ENCODE measurements at places on chromosomes 7 and 10. TPM values are rescaled to one million over a fixed set of nuclear protein-coding genes. Genes with fewer than 3 reads are reported as not detected.

DNA sequence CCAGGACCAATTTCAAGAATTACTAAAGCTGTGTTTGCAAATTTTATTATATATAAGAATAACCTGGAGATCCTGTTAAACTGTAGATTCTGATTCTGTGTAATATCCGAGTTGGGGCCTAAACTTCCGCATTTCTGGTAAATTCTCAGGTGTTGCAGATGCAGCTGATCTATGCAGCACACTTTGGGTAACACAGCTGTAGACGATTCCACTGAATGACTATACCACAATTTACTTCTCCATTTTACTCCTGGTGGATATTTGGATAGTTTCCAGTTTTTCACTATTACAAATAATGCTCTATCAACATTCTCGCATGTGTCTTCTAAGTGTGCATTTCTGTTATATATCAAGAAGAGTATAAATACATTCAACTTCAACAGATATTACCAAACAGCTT lies 7.5 kb downstream of the GDI2 start:
- DNase-seq, result no peak

- DNase-seq, result no peak
Measured at GRCh38 chr7:12582362-12582761, 11.8 kb downstream of the SCIN start.

DNA sequence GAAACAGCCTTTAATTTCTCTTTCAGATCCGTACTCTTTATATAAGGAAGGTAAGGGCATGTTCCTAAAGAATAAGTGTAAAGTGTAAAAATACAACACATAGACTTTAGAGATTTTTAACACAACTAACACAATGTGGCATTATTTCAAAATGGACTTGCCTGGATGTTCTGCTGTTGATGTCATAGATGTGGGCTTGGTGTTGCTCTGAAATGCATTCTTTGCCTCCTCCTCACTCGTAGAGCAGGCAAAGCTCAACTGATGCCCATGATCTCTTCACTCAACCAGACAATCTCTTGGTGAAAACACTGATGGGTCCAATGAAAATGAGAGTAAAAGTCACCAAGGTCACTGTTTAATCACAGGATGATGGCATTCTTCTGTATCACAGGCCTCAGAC lies 174.2 kb upstream of the TCERG1L start:
- DNase-seq, result no peak

GRCh38 chr10:78461333-78461732 lies 427.7 kb downstream of the RPS24 start:
- DNase-seq, result no peak

- no peak for DNase-seq
Measured at GRCh38 chr7:69661342-69661741, 63.1 kb downstream of the AUTS2 start.

DNA sequence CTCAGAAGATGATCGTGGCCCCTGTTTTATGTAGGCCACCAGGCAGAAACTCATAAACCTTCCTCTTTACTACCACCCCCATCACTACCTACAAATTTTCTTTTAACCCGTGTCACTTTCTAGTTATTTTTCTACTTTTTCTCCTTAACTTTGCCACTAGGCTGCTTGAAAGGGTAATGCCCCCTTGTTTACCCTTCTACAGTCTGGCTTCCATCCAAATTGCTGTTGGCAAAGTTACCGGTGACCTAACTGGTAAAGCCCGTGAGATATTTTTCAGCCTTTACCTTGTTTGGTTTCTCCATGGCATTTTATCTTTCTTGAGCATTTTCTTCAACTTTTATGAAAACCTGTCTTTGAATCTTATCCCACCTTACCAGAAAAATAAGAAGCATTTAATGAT lies 153.0 kb downstream of the WNT2 start:
- DNase-seq, result no peak

DNA sequence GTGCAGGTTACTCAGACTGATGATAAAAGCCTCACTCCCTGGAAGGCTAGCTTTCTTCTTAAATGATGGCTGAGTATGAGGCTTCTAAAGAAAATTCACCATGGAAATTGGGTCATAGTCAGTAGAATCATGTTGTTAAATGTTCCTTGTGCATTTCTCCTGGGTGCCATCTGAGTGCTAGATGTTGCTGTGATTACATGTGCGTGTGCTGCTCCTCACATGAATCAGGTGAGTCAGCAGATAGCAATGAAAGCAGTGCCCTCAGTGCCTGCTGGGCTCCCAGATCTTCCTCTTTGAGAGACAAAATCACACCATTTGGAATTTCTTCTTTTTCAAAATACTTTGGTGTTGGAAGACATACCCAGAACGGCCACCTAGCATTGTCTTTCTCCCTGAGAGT lies 331.7 kb downstream of the XPNPEP1 start:
- no peak for DNase-seq

DNA sequence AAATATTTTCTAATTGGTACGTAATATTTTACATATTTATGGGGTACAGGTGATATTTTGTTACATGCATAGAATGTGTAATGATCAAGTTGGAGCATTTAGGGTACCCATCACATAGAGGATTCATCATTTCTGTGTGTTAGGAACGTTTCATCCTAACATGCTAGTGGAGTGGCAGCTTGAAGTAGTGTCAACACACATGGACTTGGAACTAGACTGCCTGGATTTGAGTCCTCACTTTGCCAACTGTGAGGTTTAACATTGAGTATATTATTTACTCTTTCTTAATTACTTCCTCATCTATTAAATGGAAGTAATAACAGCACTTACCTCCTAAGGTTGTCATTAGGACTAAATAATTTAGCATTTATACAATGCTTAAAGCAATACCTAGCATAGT lies 241.9 kb downstream of the PLXDC2 start:
- DNase-seq, result no peak

- DNase-seq, result no peak
Measured at GRCh38 chr7:136717910-136718557, 150.4 kb upstream of the CHRM2 start.

- no peak for DNase-seq
Measured at GRCh38 chr7:26011039-26011696, 140.8 kb upstream of the NFE2L3 start.

GRCh38 chr7:156764766-156765165 lies 124.2 kb downstream of the RNF32 start:
- DNase-seq, result no peak

DNA sequence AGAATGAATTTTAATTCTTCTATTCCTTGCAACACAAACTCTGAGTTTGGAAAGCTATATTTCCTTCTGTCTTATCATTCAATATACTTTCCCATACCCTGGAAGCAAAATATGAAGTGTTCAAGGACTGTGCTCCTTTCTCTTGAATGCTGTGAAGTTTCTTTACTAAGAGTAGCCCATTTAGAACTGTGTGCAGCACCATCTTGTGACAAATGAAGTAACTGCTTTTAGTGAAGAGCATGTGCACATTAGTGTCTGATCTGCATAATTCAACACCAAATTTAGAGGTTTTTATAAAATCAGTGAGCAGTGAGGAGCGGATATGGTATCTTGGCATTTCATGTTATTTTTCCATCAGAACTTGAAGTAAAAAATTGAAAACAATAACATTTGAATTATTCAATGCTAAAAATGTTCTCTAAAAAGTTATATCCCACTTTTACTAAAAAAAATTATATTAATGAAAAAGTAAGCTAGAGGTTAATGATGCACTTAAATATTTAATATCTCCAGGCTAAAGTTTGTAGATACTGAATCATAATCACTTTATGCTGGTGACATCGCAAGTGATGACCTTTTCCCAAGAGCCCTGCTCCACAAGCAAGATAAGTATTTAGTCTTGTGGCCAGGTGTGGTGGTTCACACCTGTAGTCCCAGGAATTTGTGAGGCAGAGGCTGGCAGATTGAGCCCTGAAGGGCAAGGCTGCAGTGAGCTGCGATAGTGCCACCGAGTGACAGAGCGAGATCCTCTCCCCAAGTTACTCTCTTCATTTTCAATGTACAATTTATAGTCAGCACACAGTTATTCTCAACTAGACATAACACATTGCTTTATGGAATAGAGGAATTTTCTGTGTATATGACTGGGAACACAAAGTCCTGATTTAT lies 108.8 kb upstream of the PCLO start:
- no peak for DNase-seq

GRCh38 chr10:62917475-62918238 lies 101.5 kb upstream of the EGR2 start:
- no peak for DNase-seq

GRCh38 chr10:119410361-119411116 lies 132.0 kb downstream of the RGS10 start:
- DNase-seq, result peak; percentile 14

GRCh38 chr7:73766556-73767229 lies 3.4 kb downstream of the CLDN3 start:
- DNase-seq, result no peak

DNA sequence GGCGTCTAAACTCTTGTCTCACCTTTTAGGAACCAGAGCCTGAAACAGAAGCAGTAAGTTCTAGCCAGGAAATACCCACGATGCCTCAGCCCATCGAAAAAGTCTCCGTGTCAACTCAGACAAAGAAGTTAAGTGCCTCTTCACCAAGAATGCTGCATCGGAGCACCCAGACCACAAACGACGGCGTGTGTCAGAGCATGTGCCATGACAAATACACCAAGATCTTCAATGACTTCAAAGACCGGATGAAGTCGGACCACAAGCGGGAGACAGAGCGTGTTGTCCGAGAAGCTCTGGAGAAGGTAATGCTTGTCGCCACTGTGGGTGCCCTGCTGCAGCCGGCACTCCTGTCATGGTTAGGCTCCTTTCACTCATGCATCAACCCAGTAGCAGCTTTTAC lies 113.1 kb downstream of the ZMYND11 start:
- DNase-seq, result no peak

DNA sequence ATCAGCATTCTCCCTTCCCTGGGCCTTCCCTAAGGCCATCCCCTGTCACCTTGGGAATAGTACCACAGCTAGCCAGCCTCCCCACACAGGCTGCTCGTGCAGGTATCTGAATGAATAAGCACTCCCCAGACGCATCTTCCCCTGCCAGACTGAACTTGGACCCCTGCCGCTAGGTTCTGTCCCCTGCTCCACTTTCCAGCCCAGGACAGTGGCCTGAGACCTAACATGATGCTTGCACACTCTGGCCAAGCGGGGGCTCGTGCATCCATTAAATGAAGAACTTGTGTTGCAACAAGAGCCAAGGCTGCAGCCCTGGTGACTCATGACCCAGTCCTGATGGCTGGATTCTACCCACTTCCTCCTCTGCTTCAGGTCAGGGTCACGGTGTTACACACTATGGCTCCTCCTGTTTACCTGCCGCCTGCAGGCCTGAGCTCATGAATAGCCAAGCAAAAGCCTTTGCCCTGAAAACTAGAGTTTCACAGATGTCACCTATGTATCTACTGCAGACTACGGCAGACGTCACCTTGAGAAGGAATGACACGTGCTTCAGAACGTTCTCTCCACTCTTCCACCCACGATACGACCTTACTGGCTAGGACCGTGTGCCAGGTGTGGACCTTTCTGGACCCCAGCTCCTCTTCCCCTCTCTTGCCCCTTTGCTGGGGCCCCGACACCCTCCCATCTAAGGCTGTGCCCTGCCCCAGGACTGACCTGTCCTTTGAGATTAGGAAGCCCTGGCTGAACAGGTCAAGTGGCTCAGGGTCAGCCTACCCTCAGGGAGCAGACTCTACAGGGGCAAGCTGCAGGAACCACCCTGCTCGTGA lies 6.5 kb downstream of the ASB13 start:
- DNase-seq, result peak; percentile 70

DNA sequence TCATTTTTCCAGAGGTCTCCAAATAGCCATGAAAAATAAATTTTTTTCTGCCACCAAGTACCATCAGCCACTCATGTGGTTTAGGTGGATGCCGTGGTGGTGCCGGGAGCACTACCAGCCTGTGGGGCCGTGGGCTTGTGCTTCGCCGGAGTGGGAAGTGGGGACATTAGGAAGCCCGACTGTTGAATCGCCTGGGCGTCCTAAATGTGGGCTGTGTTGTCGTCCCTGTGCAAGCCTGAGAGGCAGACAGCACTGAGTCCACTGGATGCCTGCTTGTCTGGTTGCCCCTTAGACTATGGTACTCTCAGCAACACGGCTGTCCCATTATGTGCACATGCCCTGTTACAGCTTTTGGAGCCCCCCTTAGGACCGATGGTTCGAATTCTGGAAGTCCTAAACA lies 59.9 kb downstream of the MGMT start:
- DNase-seq, result no peak

DNA sequence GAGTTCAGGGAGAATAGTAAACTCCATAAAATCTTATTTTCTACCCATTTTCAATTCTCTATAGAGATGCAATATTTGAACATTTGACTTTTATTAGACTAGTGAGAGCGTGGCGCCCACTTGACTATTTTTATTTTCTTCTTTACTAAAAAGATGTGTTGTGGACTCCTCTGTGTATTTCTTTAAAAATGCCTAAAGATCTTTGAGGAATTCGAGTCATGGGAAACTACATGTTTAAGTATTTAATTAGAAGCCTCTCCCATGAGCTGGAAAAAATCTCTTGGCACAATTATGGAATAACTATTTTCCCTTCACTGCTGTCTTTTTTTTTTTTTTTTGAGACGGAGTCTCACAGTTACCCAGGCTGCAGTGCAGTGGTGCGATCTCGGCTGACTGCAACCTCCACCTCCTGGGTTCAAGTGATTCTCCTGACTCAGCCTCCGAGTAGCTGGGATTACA lies 124.2 kb downstream of the ARHGAP12 start:
- no peak for DNase-seq

TEX36 gene
- not detected for total RNA-seq

SUN3 gene
- not detected for total RNA-seq

HOXA5 gene
- total RNA-seq, result 23.8 TPM

IRF5 gene
- 9.0 TPM for total RNA-seq

SLC29A3 gene
- total RNA-seq, result 6.4 TPM

CCL26 gene
- total RNA-seq, result not detected

STN1 gene
- 18.8 TPM for total RNA-seq

EGR2 gene
- 0.36 TPM for total RNA-seq

ZCWPW1 gene
- 2.3 TPM for total RNA-seq

NEUROD6 gene
- not detected for total RNA-seq

PGAM2 gene
- total RNA-seq, result 1.4 TPM

FAM24B gene
- 4.9 TPM for total RNA-seq

NEURL1 gene
- 42.9 TPM for total RNA-seq

MTPN gene
- total RNA-seq, result 97.9 TPM
